ENCODE measurements at places on chromosomes 16 and 17.

DNA sequence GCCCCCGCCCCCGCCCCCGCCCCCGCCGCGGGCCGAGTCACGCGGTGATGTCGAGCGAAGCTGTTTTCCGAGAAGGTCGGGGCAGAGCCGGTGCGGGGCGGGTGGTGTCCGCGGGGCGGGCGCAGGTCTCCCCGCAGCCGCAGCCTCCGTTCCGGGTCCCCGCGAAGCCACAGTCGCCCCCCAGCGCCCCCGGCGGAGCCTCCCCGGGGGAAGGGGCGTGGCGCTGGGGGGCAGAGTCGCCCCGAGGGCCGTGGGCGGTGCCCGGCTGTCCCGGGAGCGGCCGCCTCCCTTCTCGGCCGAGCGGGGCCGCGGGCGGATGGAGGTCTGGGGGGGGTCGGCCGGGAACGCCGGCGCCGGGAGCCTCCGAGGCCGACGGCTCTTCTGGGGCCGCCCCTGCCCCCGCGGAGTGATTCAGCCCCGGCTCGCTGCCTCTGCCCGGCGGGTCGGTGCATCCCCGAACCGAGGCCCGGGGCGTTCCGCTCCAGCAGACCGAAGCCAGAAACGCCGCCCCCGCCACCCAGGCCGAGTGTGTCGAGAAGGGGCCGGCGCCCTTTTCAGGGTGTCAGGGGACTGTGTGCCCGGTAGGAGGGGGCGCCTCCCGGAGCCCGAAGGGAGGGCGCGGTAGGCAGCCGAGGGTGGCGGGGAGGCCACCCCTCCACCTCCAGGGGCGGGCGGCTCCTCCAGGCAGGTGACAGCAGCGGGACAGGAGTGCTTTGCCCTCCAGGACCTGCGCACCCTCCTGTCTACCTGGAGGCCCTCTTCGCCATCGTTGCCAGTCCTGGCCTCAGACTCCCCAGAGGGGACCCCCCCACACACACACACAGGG lies 1.7 kb downstream of the METRNL start:
- DNase-seq = no peak

DNA sequence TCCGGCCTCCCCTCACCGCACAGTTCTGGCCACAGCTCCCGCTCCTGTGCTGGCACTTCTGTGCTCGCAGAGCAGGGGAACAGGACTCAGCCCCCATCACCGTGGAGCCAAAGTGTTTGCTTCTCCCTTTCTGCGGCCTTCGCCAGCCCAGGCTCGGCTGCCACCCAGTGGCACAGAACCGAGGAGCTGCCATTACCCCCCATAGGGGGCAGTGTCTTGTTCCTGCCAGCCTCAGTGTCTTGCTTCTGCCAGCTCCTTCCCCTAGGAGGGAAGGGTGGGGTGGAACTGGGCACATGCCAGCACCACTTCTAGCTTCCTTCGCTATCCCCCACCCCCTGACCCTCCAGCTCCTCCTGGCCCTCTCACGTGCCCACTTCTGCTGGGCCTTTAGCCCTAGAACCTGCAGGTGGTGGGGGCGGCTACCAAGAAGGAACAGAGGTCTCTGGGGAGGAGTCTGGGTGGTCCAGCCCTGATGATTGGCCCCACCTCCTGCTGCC lies 645 bp upstream of the ELMO3 start:
- DNase-seq = no peak

DNA sequence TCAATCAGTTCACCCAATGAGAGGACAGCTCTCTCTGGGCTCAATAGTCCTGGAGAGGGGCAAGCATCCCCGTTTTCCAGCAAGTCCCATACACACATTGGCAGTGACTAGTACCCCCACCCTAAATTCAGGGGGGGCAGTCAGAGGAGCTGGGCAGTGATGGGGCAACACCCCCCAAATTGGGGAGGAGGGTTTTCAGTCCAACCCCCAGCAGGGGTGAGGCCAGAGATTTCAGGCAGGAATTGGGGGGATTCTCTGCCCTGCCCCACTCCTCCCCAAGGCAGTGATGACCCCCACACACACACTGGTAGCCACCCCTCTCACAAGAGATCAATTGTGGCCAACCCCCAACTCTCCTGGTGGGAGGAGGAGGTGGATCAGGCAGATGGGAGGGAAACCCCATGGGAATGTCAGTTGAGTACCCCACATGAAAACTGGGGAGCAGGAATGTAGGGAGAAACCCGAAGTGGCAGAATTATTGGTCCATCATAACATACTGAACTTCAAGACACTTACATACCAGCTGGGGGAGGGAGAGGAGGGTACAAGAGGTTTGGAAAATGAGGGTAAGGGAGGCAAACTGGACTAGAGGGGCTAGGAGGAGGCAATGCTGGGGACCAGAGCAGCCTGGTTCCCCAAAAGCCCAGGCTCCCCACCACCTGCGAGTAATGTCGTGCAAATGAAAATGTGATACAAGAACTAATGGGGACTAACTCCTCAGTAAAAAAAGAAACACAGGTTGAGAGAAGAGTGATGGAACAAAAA lies 3.1 kb downstream of the VAMP2 start:
- no peak for DNase-seq

DNA sequence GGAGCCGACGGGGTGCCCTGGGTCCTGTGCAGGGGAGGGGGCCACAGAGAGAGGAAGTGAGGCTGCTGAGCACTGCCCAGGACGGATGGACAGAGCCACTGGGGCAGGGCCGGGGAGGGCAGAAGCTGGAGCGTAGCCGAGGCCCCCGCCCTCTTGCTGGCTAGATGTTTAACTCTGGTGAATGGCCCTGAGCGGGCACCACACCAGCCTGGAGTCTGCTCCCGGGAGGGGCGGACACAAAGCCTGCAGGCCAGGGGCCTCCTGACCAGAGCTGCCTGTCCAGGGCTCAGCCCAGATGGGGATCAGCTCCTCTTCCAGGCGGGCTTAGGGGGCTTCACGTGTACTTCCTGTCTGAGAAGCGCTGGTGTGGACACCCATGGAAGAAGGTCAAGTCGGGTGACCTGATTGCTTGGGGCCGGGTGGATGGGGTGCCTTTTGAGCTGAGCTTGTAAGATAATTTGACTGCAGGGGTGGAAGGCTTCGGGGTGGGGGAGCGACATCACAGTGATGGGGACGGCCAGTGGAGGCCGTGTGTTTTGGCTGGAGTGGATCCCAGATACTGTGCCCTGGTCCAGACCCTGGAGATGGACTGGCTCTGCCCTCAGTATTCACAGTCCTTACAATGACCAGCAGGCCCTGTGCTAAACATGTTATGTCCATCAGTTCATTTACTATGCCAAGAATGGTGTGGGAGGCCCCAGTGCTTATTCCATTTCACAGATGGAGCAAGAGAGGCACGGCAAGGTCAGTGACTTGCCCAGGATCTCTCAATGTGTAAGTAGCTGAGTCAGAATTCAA lies 33.7 kb upstream of the CIBAR2 start:
- DNase-seq = no peak

GRCh38 chr17:63246344-63246743 lies 199.8 kb downstream of the CYB561 start:
- DNase-seq = no peak

GRCh38 chr16:5062051-5062450 lies 3.7 kb downstream of the C16orf89 start:
- no peak for DNase-seq

- DNase-seq = peak; percentile 76
These were observed 4.4 kb downstream of the SHBG start for GRCh38 chr17:7634384-7634783.

DNA sequence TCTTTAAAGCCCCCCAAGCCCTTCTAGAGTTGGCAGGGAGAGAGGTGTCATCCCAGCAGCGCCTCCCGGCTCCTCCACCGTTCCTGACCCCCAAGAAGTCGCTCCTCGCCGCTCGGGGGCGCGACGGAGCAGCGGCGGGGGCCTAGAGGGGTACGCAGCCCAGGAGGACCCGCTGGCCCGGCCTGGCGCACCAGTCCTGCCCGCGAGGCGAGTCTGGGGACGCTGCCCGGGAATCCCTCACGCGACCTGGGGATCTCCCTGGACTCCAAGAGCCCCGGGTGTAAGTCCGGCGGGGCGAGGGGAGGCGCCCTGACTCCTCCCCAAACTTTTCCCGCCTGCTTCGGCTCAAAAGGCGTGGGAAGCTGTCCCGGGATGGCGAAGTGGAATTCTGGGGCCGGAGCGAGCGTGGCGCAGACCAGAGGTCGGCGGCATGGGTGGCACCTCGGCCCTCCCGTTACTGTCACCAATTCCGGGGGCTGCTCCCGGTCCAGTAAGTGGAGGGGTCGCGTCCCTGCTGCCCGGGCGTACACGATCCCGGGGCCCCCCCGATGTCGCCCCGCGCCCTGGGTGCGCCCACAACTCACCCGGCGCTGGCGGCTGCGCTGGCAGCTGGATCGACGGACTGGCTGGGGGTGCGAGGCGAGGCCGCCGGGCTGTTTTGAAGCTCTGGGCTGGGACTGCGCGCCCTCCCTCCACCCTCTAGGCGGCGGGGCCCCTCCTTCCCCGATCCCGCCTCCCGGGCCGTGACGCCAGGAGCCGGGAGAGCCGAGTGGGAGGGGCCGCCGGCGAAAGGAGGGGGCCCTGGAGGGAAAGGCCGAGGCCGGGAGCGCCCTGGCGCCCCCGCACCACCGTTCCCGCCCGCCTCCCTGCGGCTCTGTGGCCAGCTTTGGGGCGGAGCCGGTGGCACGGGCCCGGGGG lies at the start of gene EMP2:
EMP2 (minus strand) TSS at position 634 of the 918 bp plus-strand sequence. CDS start 32,981 bp downstream, outside the sequence.
- peak; percentile 87 for DNase-seq

- no peak for DNase-seq
These were observed 371.0 kb downstream of the RBFOX1 start for GRCh38 chr16:7703672-7704071.

- no peak for DNase-seq
These were observed 4.8 kb upstream of the KRT31 start for GRCh38 chr17:41402161-41402560.

DNA sequence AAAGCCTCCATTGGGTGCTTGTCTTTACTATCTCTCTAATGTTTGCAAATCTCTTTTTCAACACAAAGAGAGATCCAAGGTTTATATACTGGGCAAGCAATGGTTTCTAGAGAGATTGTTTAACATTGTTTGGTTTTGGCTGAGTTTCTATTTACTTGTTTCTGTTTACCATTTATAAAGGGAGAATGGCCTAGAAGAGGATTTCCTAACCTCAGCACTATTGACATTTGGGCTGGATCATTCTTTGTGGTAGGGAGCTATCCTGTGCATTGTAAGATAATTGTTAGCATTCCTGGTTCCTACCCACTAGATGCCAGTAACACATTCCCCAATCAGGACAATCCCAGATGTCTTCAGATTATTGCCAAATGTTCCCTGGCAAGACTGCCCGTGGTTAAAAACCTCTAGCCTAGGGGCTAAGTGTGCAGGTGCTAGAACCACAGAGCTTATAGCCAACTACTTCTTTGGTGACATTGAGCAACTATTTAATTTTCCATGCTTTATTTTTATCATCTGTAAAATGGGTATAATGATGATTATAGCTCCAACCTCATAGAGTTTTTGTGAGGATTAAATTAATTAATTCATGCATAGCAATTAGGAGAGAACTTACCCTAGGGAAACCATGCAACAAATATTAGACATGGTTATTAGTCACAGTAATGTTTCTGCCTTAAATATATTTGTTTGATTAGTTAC lies 413.9 kb upstream of the MAF start:
- DNase-seq = no peak

DNA sequence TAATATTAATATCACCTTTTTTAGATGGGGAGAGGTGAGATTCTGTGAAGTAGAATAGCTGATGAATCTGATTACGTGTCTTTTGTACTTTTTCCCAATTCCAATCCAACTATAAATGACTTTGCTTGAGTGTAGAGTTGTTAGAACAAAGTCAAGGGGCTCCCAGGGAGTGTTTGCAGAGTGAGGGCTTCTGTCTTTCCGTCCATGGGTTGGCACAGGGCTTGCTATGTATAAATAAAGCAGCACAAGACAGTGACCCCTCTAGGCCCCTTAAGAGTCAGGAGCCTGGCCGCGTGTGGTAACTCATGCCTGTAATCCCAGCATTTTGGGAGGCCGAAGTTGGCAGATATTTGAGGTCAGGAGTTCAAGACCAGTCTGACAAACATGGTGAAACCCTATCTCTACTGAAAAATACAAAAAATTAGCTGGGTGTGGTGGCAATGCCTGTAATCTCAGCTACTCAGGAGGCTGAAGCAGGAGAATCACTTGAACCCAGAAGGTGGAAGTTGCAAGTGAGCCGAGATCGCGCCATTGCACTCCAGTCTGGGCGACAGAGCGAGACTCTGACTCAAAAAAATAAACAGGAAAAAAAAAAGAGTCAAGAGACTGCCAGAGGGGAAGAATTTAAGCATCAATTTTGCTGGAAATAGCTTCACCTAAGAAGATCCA lies 127.9 kb upstream of the HS3ST3A1 start:
- DNase-seq = peak; percentile 36

DNA sequence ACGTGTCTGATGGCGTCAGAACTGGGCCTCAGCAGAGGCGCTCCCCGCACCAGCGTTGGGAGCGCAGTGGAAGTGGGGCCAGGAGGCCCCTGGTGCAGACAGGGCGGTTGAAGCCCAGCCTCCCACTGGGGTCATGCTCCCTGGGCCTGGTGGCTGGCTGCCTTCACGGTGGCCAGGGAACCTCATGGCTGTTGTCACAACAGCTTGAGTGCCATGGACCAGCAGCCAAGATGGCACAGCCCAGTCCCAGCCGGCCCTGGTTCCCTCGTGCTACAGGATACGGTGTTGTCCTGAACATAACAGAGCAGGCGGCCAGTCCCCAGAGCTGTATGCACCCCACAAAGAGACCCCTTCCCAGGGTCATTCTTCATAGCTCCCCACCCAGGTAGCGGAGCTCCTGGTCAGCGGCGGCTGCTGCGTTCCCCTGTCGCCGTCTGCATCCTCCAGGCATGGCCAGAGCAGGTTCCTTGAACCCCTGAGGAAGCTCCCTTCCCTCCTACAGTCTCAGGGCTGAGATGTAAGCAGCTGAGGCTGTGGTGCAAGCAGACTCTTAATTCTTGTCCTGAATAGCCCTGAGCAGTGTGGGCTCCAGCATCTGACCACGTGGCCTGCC lies 29.7 kb downstream of the NME3 start:
- no peak for DNase-seq

DNA sequence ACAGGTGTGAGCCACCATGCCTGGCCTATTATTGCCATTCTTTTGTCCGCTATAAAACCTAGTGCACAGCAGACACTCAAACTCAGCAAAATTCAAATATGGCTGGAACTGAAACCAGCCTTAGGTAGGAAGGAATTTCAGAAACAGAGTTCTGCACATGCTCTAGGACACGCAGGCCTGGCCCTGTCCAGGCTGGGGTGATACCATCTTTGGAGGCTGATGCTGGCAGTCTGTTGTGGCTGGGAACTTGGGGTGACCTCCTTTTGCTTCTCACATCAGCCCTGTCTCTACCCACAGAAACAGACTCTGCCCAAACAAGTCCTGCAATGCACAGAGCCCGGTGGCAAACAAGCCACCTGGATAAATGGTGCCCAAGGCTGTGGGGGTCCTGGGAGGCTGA lies 12.6 kb upstream of the KIFC3 start:
- no peak for DNase-seq

- DNase-seq = no peak
These were observed 24.1 kb downstream of the SERPINF1 start for GRCh38 chr17:1785930-1786329.

DNA sequence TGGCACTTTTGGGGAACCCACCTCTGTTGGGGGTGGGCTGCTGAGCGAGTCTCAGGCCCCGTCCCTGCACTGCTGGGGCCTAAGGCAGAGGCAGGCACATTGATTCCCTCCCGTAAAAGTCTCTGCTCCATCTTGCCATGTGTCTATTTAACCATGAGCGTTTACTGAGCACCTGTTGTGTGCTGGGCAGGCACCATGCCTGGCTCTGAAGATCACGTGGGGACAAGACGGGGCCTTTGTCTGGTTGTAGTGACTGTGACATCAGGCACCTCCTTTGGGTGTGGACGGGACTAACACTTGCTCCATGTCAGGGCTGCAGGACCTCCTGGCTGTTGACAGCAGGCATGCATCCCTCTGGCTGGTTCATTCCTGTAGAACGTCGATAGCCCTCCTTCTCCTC lies 204.7 kb upstream of the CIBAR2 start:
- DNase-seq = no peak
